ENCODE measurements at places on chromosomes 16 and 17.
A peak's percentile ranks its signal among the peaks of the same experiment; 100 is the strongest.

DNA sequence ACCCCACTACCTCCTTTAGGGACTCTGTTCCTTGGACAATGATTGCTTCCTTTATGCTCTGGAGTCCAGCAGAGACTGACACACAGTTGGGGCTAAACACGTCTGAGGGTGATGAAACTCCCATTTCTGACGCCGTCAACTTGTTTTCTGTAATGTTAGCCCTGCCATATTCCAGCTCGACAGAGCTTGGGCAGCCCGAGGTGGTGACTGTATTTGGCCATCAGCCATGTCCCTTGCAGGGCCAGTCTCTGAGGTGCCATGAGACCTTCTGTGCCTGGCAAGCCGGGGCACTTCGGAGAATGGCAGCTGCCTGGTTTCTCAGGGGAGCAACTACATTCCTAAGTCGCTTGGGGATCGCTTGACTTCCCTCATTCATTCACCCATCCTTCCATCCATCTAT, 278.9 kb upstream of the TNRC6C start:
- no peak for DNase-seq

DNA sequence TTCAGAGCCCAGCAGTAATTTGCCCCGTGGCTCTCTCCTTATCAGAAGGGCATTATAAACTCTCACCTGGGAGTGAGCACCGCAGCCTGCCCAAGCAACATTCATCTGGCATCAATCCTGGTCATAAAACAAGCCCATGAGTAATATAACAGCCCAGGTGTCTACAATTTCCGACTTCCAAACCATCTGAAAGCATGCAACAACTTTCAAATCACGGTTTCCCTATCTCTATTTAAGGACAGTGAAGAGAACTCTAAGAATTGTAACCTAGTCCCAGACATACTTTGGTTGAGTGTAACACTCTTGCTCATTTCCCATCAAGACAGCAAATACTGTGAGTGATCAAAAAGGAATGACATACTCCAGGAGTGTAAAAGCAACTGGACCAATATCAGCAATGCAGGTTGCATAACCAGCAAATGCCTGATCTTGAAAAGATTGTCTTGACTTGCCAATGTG, 487.4 kb upstream of the SOX9 start:
- DNase-seq: no peak

DNA sequence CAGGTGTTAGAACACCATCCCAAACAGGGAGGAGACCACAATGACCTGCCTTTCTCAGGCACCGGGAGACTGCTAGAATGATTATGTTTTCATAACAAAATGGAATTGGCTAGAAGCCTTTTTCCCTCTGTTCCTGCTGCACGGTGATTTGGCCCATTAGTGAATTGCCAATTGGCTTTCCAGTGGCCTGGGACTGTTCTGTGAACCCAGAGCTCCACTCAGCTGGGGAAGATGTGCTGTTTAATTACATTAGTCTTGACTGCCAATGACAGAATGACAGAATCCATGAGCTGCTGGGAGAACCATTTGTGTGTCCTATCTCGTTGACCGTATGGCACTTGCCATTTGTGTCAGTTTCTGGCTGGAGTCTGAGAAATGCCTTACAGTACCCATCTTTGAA, 242.9 kb downstream of the CDH11 start:
- no peak for DNase-seq

- no peak for DNase-seq
Measured at GRCh38 chr16:10679921-10680320, 14.8 kb downstream of the TEKT5 start.

DNA sequence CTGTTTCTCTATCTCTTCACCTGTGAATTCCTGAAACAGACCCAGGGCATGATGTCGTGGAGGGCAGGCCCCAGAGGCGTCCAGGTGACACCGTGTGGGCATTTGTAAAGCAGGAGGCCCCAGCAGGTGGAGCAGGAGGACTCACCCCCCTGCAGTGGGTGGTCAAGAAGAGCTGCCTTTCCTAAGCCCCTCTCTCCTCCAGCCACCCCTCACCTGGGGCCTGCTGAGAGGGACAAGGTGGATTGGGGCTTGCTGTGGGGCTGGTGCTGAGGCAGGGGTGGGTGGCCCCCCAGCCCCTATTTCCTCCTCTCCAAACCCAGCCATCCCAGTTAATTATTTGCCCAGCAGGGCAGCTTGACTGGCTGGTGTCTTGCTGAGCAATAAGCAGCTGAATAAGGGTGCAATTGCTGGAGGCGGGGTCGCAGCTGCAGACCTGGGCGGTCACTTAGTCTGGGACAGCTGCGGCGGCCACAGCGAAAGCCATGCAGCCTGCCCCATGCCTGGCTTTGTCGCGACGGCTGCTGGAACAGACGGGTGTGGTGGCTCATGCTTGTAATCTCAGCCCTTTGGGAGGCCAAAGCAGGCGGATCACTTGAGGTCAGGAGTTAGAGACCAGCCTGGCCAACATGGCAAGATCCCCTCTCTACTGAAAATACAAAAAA, 56.4 kb downstream of the JPH3 start:
- DNase-seq: peak; percentile 47
